ENCODE measurements at places on chromosomes 11 and 22.

- peak; percentile 17 for DNase-seq
Measured at GRCh38 chr22:40857309-40857855, 434 bp downstream of the XPNPEP3 start.

DNA sequence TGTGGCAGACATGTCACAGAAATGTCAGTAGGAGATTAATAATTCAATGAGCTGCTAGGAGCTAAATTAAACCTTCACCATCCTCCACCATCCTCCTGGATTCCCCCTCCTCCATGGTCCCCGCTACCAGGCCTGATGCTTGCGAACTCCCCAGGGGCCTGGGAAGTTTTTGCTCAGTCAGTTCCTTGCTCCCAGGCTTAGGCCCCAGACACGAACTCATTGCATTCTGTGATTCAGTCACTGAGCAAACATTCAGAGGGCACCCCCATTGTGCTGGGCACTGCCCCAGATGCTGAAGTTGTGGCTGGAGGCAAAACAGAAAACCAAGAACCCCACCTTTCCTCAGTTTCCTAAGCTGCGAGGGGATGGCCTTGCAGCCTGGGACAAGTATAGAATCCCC, 14.3 kb downstream of the NPTXR start:
- no peak for DNase-seq

DNA sequence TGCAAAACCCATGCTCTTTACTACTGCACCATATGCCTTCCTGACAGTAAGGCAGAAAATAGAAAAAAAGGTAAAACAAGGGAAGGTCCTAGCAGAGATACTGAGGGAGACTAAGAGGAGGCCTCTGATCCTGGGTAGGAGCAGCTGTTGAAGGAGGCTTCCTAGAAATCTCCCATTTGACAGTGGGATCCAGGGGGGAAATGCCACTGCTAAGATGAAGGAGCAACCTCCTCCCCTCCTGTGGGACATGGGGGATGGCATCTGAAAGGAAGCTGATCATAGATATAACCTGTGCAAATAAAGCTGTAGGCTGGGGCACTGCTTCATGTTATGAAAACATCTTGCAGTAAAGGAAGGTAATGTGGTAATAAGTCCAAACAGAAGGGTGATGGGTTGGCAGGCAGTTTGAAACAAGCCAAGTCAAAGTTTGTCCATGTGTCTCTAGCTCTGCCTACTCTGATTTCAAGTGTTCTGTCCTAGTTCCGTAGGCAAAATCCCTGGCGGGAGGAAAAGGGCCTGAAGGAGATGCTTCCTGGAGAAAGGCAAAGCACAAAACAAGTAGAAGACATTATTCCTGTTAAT, 86.7 kb upstream of the EED start:
- no peak for DNase-seq

DNA sequence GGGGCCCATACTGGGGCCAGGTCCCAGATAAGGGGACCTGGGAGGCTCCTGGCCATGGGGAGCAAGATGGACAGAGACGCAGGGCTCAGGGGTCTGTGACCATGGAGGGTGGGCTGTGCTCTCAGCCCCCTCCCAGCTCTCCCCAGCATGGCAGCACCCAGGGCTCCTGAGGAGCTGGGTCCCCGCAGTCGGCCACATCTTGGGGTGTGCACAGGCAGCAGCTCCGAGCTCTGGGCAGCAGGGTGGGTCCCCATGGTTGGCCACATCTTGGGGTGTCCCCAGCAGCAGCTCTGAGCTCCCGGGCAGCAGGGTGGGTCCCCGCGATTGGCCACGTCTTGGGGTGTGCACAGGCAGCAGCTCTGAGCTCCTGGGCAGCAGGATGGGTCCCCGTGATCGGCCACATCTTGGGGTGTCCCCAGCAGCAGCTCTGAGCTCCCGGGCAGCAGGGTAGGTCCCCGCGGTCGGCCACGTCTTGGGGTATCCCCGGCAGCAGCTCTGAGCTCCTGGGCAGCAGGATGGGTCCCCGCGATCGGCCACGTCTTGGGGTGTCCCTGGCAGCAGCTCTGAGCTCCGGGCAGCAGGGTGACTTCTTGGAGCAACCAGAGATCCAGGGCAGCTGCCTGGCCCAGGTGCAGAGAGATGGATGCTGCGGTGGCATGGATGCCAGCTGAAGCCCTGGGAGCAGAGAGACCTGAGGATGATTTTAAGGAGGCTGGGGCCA, 18.3 kb upstream of the MUC5B start:
- DNase-seq: no peak

DNA sequence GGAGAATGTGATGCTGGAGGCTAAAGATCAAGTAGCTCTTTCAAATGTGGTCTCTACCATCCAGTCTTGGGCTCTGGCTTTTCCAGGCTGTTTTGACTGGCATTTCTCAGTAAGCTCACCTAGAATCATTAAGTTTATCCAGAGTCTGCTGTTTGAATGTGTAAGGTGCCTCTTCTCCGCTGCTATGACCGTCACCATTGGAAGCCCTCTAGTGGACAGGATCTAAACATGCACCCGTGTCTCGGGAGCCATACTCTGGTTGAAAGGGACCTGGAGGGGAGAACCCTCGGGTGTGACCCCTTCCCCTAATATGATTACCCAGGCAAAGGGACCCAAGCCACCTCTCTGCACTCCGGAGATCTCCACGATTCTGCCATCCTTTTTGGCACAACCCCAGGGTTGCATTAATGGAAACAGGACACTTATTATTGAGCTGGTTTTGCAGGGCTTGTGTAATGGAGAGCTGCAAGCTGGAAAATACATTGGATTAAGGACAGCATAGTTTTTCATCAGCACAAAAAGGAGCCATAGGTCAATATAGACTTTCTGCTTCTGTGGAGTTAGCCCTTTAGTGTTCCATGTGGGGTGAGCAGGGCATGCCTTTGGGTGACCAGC, 191.0 kb upstream of the LARGE1 start:
- DNase-seq: peak; percentile 22

GRCh38 chr11:638631-639331, 1.7 kb downstream of the DRD4 start:
- no peak for DNase-seq

DNA sequence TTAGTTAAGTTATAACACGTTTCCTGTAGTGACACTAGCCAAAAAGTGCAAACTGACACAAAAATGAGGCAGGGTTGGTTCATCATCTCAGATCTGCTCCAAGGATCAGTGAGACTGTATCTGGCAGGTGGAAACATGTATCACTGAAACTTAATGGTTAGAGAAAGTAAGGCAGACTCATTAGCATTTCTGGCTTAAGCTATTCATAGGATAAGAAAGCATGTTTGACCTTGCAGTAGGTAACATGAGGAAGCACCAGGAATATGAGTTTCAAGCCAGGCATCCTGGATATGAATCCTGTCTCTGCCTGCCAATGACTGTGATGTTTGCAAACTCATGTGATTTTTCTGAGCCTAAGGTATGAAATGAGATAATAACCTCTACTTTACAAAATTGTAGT, 732.1 kb downstream of the NELL1 start:
- peak; percentile 3 for DNase-seq

DNA sequence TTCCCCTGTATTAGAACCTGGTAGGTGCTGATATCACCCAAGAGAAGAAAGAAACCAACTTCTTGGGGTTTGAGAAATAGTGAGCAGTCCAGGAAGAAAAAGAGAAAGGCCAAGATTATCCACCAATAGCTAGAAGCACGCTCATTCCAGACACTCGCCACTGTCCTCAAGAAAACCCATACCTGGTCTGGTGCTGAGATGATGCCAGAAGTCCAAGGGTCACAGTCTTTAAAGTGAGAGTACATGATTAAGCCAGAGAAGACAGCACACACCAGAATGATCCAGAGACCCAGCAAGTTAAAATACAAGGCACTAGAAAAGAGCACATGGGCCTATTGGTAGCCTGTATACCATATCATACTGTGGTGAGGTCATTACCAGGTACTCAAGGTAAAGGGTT, 23.6 kb downstream of the SLC5A12 start:
- no peak for DNase-seq

DNA sequence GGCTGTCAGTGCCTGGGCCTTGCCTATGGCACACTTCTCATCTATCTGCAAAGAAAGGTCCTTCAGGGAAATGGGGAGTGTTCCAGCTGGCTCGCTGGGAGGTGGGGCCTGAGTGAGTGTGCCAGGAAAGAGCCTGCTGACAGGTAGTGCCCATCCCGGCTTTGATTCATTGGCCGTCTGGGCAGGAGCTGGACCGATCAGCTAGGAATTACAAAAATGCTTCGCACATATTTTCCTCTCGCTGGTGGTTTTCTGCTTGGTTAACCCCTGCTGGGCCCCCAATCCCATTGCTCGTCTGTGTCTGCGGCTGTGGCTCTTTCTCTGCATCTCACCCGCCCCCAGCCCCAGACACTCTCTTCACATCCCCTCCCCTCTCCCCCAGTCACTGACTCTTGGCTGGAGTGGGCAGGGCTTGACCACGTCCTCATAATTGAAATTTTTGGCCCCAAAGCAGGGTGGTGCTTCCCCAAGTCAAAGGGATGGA, 10.8 kb downstream of the LIF start:
- peak; percentile 68 for DNase-seq

DNA sequence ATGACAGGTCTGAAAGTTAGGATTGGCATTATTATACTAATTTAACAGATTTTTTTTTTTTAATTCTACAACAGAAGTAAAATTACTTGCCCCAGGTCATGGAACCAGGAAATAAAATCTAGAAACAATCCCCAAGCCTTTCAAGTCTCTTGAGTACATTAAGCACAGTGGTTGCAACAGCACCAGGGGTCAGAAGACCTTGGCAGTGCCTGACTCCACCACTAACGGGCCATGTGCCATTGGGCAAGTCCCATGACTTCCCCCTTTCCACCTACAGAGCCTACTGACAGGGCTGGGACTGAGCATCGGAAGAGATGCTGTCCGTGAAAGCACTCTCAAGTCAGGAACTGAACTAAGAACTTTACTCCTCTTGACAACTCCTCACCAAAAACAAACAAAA, 98.6 kb upstream of the AKIP1 start:
- peak; percentile 42 for DNase-seq

Data from epithelial cell of esophagus (primary cell).